Stomach (tissue), 19 donors: ENCODE measurements at places on chromosomes 5 and 9. TPM values are rescaled to one million over a fixed set of nuclear protein-coding genes. Genes with fewer than 3 reads are reported as not detected.

DNA sequence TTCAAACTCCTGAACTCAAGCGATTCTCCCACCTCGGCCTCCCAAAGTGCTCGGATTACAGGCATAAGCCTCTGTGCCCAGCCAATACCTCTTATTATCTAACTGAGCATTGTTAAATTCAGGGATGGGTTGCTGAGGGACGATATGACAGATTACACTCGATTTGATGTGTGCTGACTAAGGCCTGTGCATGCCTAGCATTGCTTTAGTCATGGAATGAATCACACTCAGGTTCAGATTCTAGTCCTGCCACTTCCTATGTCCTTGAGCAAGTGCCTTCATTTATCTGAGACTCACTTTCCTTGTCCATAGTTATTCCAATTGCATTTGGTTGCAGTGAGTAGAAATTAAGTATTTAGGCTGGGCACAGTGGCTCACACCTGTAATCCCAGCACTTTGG is 19.5 kb downstream of the THBS4 start:
- DNase-seq: no peak
- no peak overlapping the region for H3K27ac ChIP-seq
- H3K4me1 ChIP-seq: no peaks in the 10 kb centered on the region
- no peaks in the 10 kb centered on the region for H3K27me3 ChIP-seq
- no peaks in the 10 kb centered on the region for H3K36me3 ChIP-seq
- H3K4me3 ChIP-seq: no peak overlapping the region

- H3K4me3 ChIP-seq: no peak overlapping the region
- H3K4me1 ChIP-seq: no peaks in the 10 kb centered on the region
- H3K27ac ChIP-seq: no peak overlapping the region
- H3K27me3 ChIP-seq: no peaks in the 10 kb centered on the region
- no peaks in the 10 kb centered on the region for H3K36me3 ChIP-seq
- DNase-seq: no peak
Measured at GRCh38 chr5:172498431-172499129, 44.3 kb upstream of the SH3PXD2B start.

DNA sequence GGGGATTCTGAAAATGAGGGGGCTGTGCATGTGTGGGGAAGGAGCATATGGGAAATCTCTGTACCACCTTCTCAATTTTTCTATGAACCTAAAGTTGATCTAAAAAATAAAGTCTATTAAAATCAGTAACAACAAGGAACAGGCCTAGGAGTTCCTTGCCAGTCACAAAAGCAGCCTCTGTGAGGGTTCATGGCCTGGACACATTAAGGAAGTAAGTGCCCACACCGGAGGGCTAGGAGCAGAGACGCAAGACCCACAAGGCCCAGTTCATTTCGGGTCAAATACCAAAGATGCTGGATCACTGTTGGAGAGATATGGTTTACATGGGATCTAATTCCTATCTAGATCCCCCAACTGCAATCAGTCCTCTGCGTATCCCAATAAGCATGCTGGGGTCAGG is 88.4 kb downstream of the SEMA4D start:
- no peak for DNase-seq
- H3K4me3 ChIP-seq: no peak overlapping the region
- peaks cover 14% of the 10 kb centered on the region for H3K4me1 ChIP-seq
- peaks cover 18% of the 10 kb centered on the region for H3K36me3 ChIP-seq

- no peak for DNase-seq
- H3K4me3 ChIP-seq: no peak overlapping the region
- no peaks in the 10 kb centered on the region for H3K4me1 ChIP-seq
- H3K36me3 ChIP-seq: no peaks in the 10 kb centered on the region
- peak overlapping the region; percentile 54 for H3K27ac ChIP-seq
Measured at GRCh38 chr9:13786711-13787110, 507.2 kb upstream of the MPDZ start.

GRCh38 chr5:109996246-109996645 is 306.5 kb downstream of the MAN2A1 start:
- H3K27me3 ChIP-seq: no peaks in the 10 kb centered on the region
- H3K4me3 ChIP-seq: no peak overlapping the region
- H3K4me1 ChIP-seq: no peaks in the 10 kb centered on the region
- no peak overlapping the region for H3K27ac ChIP-seq
- DNase-seq: no peak

GRCh38 chr5:83524345-83524744 is 52.8 kb downstream of the VCAN start:
- H3K36me3 ChIP-seq: no peaks in the 10 kb centered on the region
- no peaks in the 10 kb centered on the region for H3K27me3 ChIP-seq
- no peaks in the 10 kb centered on the region for H3K4me1 ChIP-seq
- H3K27ac ChIP-seq: no peak overlapping the region
- no peak for DNase-seq

DNA sequence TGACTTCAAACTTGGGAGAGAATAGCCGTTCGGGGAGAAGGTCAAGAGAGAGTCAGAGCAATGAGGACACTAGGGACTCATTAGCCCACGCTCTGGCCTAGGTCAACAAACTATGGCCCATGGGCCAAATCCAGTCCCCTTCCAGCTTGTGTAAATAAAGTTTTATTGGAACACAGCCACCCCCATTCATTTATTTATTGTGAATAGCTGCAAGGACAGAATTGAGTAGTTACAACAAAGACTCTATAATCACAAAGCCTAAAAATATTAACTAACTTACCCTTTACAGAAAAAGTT is 33.1 kb upstream of the TRIM32 start:
- H3K27me3 ChIP-seq: no peaks in the 10 kb centered on the region
- no peaks in the 10 kb centered on the region for H3K4me1 ChIP-seq
- DNase-seq: no peak
- H3K36me3 ChIP-seq: peaks cover 5% of the 10 kb centered on the region
- H3K4me3 ChIP-seq: no peak overlapping the region

DNA sequence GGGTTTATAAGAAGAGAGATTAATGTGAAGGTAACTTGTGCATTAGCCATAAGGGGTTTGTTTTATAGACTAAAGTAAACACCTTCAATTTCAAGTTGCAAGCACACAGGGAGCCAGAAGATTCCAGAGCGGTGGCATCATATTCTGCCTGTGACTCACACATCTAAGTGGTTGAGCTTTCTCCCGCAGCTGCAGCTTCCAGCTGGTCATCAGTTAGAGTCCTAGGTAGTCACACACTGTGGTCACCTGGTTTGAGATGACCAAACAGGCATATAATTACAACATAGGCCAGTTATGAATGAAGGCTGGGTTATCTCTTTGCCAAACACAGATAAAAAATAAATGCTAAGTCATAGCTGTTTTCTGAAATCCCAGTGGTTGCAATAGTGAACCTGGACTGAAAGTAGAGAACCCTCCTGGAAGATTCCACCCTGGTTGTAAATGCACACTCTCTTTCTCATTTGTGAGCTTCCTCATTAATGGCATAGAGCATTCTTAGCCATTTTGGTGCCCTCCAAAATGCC is 171.3 kb downstream of the GDNF start:
- no peaks in the 10 kb centered on the region for H3K4me1 ChIP-seq
- H3K27me3 ChIP-seq: no peaks in the 10 kb centered on the region
- no peaks in the 10 kb centered on the region for H3K36me3 ChIP-seq
- H3K27ac ChIP-seq: peak overlapping the region; percentile 13
- H3K4me3 ChIP-seq: no peak overlapping the region
- DNase-seq: peak; percentile 83

GRCh38 chr5:171032435-171032973 is 170.7 kb downstream of the RANBP17 start:
- no peaks in the 10 kb centered on the region for H3K36me3 ChIP-seq
- DNase-seq: no peak
- no peaks in the 10 kb centered on the region for H3K4me1 ChIP-seq
- no peaks in the 10 kb centered on the region for H3K27me3 ChIP-seq
- no peak overlapping the region for H3K4me3 ChIP-seq

GRCh38 chr9:14132775-14133174 is 181.2 kb downstream of the NFIB start:
- H3K36me3 ChIP-seq: no peaks in the 10 kb centered on the region
- peaks cover 3% of the 10 kb centered on the region for H3K4me1 ChIP-seq
- H3K27ac ChIP-seq: no peak overlapping the region
- no peaks in the 10 kb centered on the region for H3K27me3 ChIP-seq

DNA sequence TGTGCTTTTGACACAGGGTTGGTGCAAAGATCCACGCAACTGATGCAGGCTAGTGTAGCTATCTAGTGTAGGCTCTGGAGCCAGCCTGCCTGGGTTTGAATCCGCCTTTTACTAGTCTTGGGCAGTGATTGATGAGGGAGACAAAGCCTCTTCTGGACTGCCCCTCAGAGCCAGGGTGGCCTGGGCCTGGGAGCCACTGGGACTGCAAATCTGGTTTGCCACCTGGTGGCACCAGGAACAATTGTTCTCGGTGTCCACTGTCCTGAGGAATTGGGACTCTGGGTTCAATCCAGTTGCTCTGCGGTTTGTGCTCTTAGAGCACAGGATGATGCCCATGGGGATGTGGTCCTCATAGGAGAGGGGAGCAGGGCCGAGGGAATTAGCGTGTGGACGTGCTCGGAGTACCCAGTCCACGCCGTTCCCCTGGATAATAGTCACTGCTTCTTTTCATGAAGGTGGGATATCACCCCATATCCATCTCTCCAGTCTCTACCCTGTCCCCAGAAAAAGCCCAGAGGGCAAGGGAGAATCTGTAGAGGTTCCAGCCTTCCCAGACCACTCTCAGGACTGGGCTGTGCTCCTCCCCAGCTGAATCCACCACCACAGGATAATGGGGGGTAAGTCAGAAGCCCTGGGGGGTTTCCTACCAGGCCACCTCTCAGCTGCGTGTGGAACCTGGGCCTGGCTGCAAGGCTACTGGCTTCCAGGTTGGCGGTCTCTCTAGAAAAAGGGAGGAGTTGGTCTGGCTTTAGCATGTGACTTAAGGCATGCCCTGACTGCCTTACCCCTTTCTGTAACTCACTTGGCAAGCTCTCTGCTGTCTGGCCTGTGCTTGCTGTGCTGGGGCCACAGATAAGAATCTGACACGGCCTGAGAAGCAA is 1.9 kb downstream of the B4GALT7 start:
- peak; percentile 58 for DNase-seq
- peak overlapping the region; percentile 33 for H3K27ac ChIP-seq
- H3K4me3 ChIP-seq: no peak overlapping the region
- H3K27me3 ChIP-seq: no peaks in the 10 kb centered on the region
- H3K36me3 ChIP-seq: peaks cover 13% of the 10 kb centered on the region
- peaks cover 67% of the 10 kb centered on the region for H3K4me1 ChIP-seq

GRCh38 chr5:4520559-4520958 is 619.6 kb upstream of the ADAMTS16 start:
- H3K4me3 ChIP-seq: no peak overlapping the region
- H3K27ac ChIP-seq: no peak overlapping the region
- no peaks in the 10 kb centered on the region for H3K36me3 ChIP-seq
- DNase-seq: no peak

DNA sequence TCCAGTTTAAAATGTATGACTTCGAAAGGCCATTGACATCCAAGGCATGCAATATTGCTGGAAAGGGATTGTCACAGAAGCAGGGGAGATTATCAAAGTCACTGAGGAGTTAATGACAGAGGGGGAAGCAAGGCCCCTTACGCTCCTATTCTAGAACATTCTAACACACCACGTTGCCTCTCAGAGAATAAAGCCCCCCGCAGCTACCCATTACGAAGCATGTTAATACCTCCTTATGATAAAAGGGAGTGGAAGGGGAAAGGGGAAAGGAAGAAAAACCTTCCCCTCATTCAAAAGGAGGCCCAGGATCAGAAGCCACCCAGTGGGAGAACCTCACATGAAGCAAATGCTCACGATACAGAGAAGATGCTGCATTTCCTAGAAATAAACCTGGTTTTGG is 213.6 kb downstream of the DAB2IP start:
- no peak overlapping the region for H3K4me3 ChIP-seq
- H3K27me3 ChIP-seq: no peaks in the 10 kb centered on the region
- no peaks in the 10 kb centered on the region for H3K36me3 ChIP-seq
- DNase-seq: no peak
- no peak overlapping the region for H3K27ac ChIP-seq

GRCh38 chr9:34176089-34176488 is 2.8 kb upstream of the UBAP1 start:
- no peak overlapping the region for H3K27ac ChIP-seq
- no peaks in the 10 kb centered on the region for H3K27me3 ChIP-seq
- no peak for DNase-seq

- H3K4me1 ChIP-seq: no peaks in the 10 kb centered on the region
- no peak overlapping the region for H3K27ac ChIP-seq
- H3K36me3 ChIP-seq: no peaks in the 10 kb centered on the region
- H3K4me3 ChIP-seq: no peak overlapping the region
Measured at GRCh38 chr5:44727100-44727499, 81.6 kb upstream of the MRPS30 start.

DNA sequence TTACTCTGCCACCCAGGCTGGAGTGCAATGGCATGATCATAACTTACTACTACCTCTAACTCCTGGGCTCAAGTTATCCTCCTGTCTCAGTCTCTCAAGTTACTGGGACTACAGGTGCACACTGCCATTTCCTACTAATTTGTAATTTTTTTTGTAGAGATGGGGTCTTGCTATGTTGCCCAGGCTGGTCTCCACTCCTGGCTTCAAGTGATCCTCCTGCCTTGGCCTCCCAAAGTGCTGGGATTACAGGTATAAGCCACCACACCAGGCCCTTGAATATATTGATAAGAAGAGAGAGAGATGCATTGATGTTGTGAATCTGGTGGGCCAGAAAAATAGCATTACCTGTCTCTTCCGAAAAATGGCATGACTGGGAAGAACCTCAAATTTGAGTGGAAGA is 21.0 kb upstream of the RCL1 start:
- H3K4me1 ChIP-seq: no peaks in the 10 kb centered on the region
- no peak overlapping the region for H3K4me3 ChIP-seq
- no peak for DNase-seq
- H3K36me3 ChIP-seq: no peaks in the 10 kb centered on the region
- no peaks in the 10 kb centered on the region for H3K27me3 ChIP-seq
- no peak overlapping the region for H3K27ac ChIP-seq

Gene TRIM7
- 5.7 TPM for total RNA-seq

Gene PTGS1
- total RNA-seq: 7.5 TPM

Gene GRXCR2
- not detected for total RNA-seq

Gene NUTM2G
- not detected for total RNA-seq

Gene PLAC8L1
- total RNA-seq: not detected

Gene OTULINL
- 19.8 TPM for total RNA-seq

Gene TEK
- not detected for total RNA-seq

Gene TOPORS
- 25.1 TPM for total RNA-seq

Gene PDLIM4
- 37.8 TPM for total RNA-seq

Gene CCDC180
- total RNA-seq: 16.5 TPM
